ENCODE measurements at places on chromosomes 2 and 18. TPM values are rescaled to one million over a fixed set of nuclear protein-coding genes. Genes with fewer than 3 reads are reported as not detected.

Gene ANKRD36B
- total RNA-seq = 13.0 TPM

Gene CIAO1
- 108 TPM for total RNA-seq

Gene GPR45
- not detected for total RNA-seq

Gene ATP6V1B1
- not detected for total RNA-seq

Gene LDLRAD4
- total RNA-seq = 59.9 TPM

Gene CLEC4F
- total RNA-seq = not detected

Gene DCAF17
- total RNA-seq = 19.1 TPM

Gene NCK2
- total RNA-seq = 144 TPM

Gene ACVR1C
- total RNA-seq = 2.0 TPM

Gene UCN
- 11.2 TPM for total RNA-seq

Gene AMER3
- 0.18 TPM for total RNA-seq

Gene PASK
- total RNA-seq = 200 TPM

Gene TMSB10
- 1,100 TPM for total RNA-seq

Gene METAP1D
- total RNA-seq = 13.6 TPM

Gene TUBA3E
- not detected for total RNA-seq

Gene POTEI
- 18.8 TPM for total RNA-seq

Data from prostate gland (tissue), 2 donors.